Foreskin melanocyte (primary cell): ENCODE measurements at places on chromosomes 7 and 10.
A peak's percentile ranks its signal among the peaks of the same experiment; 100 is the strongest.

DNA sequence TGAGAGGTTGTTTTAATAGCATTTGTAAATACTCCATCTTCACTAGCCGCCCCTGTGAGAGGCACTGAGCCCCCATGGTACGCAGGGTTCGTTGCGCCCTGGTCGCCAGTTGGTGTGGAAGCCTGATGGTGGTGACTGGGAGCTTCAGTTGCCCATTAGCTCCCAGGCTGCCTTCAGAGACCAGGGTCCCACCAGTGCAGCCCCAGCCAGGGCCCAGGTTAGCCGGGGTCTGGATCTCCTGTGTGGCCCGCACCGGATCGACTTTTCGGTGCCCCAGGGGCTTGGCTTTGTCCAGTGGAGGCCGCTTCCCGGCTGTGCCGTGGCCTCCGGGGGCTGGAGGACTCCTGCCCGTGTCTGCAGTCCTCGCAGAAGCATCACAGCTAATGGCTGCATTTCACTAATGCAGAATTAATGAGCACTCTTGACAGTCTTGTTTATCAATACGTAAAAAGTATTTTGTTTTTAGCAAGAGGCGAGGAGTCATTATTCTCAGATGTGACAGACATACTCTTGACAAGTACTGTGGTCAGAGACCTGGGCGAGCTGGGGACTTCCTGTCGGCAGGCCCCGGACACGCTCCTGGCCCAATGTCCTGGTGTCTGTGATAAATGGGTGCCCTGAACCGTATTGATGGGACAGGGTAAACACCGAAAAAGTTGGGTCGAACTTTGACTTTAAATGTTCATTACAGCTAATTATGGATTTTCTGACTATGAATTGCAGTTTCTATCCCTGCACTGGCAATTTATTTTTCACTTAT is 99.8 kb downstream of the NKX6-2 start:
- no peak for DNase-seq

GRCh38 chr10:85429126-85429525 is 937.5 kb downstream of the GRID1 start:
- DNase-seq, result no peak

GRCh38 chr7:157932498-157933218 is 595.9 kb downstream of the DNAJB6 start:
- peak; percentile 0 for DNase-seq

- DNase-seq, result peak; percentile 12
Measured at GRCh38 chr7:132437730-132438129, 138.5 kb downstream of the PLXNA4 start.

- DNase-seq, result no peak
Measured at GRCh38 chr10:30435073-30435422, 1.1 kb downstream of the MAP3K8 start.

- DNase-seq, result no peak
Measured at GRCh38 chr7:8751557-8752231, 318.3 kb downstream of the NXPH1 start.

DNA sequence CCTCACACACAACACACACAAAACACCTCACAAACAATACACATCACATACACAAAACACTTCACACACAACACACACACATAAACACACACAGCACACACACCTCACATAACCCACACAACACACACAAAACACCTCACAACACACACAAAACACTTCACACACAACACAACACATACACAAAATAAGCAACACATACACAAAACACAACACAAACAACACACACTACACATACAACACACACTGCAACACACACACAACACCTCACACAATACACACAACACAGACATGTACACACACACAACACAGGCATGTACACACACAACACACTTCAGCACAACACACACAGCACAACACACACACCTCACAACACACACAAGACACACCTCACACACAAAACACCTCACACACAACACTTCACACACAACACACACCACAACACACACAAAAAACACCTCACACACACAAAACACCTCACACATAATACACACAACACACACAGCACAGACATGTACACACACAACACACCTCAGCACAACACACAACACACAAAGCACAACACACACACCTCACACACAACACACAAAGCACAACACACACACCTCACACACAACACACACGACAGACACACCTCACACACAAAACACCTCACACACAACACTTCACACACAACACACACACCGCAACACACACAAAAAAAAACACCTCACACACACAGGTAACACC is 107.5 kb downstream of the TNS3 start:
- DNase-seq, result no peak

- no peak for DNase-seq
Measured at GRCh38 chr10:116265686-116266085, 7.3 kb downstream of the GFRA1 start.
